CD4-positive, alpha-beta T cell treated with Interleukin-17A for 1 hour (primary cell): ENCODE measurements at places on chromosomes 6 and 20.

DNA sequence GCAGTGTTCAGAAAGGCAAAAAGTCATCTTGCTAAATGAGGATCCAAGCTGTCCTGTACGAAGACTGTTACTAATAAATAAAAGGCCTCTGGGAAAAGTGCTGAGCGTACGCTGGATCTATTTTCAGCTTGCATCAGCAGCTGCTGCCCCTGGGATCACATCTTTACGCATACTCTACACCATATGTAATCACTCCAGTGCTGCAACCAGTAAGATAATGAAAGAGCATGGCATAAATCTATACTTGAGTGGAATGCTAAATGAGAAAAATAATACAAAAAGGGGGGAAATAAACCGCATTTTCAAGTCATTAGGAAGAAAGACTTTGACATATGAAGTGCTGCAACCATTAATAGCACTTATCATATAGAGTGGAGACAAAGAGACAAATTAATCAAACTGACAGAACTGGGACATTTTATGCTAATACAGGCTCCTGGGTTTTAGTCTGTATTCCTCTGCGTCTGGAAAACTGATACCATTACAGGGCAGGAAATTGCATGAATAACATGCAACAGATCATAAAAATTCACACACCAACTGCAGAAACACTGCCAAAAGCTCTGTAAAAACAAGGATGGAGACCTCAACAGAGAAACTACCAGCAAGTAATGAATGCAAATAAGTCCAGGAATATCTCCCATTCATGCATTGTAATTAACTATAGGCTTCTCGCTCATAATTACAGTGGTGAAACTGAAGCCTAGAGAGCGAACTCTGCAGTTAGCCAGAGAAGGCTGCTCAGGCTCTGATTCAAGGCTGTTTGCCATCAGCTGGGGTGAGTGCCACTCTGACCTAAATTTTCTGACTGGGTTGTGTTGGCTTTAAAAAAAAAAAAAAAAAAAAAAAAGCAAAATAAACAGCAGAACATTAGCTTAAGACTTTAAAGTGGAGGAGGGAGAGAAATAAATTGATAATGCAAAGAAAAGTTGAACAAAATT is 83.8 kb downstream of the GJA10 start:
- DNase-seq, result no peak

- no peak for DNase-seq
Measured at GRCh38 chr6:53792973-53793317, 1.9 kb upstream of the LRRC1 start.

DNA sequence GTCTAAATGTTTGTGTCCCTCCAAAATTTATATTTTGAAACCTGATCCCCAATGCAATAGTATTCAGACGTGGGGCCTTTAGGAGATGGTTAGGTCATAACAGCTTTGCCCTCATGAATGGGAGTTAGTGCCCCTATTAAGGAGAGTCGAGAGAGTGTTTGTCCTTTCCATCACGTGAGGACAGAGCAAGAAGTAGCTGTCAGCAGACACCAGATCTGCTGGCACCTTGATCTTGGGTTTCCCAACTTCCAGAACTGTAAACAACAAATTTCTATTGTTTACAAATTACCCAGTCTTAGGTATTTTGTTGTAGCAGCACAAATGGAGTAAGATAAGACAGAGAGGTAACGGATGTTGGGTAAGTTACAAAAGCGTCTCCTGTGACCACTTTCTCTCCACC is 46.6 kb downstream of the FAM50B start:
- no peak for DNase-seq

DNA sequence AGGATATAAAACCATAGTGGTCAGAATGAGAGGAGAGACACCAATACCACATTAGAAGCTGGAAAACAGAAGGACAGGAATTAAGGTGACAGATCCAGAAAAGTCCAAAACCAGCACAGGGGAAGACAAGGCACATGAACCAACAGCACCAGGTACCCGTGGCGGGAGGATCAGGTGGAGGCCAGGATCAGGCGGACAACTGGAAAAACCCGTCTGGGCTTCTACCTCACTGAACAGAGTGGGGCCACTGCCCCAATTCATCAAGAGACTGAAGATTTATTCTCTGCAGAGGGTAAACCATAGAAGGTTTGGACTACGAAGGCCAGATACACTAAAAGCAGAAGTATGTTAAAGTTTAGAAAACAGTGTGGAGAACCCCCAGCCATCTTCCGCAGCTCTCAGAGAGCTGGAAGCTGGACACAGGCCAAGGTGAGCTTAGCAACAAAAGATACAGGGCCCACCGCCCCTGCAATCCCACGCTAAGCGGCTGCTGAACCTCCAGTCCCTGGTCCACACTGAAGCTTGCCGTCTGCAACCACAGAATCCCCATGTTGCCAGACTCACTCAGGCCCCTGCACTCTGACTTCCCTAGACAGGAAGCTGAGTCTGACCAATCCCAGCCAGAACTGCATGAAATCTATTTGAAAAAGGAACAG is 29.9 kb downstream of the ABHD12 start:
- no peak for DNase-seq

- DNase-seq, result no peak
Measured at GRCh38 chr6:137637121-137637520, 142.9 kb upstream of the OLIG3 start.

DNA sequence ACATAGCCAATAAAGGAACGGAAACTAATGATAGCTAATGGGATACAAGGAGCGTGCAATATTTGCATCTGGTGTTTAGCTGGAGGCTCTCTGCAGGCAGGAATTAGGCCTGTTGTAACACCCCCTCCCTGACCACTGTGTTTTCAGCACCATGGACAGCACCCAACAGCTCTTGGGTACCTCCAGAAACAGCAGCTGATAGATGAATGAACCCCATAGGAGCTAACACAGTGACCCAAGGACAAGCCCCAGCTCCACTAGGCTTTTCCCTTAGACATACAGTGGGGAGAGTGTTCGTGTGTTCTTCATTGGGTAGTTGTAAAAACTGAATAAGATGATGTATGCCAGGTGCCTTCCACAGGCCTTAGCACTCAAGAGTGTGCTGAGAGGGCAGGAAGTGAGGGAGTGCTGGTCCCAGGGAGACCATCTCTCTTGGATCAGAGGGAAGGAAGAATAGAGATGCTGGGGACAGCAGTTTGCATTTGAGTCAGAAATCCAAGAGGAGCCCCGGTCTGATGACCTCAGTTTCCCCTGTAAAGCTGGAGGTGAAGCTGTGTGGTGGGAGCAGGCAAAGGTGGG is 161.3 kb downstream of the PHACTR3 start:
- DNase-seq, result peak; percentile 5

- no peak for DNase-seq
Measured at GRCh38 chr6:150767571-150768018, 97.9 kb upstream of the MTHFD1L start.

DNA sequence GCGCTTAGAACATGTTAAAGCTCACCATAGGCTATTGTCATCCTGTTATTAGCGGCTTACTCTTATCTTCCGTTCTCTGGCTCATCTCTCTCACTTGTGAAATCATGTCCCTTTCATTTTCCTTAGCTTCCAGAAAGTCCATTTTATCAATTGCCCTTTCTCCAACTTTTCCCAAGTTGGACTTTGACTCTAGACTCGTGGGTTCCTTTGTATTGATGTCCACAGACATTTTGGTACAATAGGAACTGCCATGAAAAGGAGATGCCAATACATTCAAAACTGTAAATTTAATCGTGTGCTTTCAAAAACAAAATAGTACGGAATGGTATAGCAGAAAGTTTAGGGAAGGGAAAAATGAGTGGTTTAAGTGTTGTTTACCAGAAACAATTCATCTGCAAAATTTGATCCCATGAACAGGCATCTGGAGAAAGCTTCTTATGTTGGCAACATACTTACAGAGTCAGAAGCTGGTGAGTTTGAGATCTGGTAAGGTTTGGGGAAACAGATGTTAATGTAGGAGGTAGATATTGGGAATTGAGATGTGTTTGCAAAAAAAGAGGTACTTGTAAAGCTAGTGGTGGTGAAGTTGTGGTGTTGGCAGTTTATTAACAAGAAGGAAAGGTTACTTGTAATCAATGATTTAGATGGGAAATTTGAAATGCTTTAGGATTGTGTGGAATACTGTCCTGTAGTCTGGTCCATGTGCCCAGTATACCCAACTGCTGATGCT is 10.2 kb upstream of the HIVEP1 start:
- DNase-seq, result no peak

- DNase-seq, result no peak
Measured at GRCh38 chr6:39785281-39785680, 6.9 kb upstream of the DAAM2 start.

DNA sequence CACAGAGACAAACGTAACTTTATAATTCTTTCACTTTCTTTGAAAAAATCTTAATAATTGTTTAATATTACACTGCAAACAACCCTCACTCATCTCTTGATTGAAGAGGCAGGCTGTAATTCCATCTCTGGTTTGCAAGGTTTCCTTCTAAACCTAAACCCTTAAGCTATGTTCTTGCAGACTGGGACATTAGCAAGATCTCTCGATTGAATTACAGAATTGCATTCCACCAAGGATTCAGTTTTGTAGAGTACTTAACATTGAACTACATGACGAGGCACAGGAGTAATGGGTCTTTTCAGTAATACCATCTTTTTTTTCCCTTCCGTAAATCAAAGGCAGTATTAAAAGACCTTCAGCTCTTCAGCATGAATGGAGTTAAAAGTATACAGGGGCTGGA is 111.6 kb upstream of the EEF1E1 start:
- DNase-seq, result no peak

DNA sequence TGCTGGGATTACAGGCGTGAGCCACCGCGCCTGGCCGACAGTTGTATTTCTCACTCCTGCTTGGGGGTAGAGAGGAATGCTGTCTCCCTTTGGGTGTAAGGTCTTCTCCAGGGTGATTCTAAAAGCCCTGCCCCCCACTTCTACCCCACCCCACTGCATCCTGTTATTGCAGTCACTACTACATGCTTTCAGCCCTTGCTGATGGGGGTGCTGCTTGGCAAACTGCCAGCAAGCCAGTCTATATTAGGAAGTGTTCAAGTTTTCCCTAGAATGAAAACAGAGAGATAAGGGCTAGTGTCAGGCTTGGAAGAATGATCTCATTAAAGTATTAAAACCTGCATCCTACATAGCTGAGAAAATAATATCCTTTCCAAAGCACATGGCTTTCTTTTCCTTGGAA is 31.3 kb downstream of the TTI1 start:
- no peak for DNase-seq

- DNase-seq, result no peak
Measured at GRCh38 chr6:148471624-148472159, 129.1 kb downstream of the SASH1 start.

- no peak for DNase-seq
Measured at GRCh38 chr6:46850792-46851191, 57.6 kb downstream of the MEP1A start.

DNA sequence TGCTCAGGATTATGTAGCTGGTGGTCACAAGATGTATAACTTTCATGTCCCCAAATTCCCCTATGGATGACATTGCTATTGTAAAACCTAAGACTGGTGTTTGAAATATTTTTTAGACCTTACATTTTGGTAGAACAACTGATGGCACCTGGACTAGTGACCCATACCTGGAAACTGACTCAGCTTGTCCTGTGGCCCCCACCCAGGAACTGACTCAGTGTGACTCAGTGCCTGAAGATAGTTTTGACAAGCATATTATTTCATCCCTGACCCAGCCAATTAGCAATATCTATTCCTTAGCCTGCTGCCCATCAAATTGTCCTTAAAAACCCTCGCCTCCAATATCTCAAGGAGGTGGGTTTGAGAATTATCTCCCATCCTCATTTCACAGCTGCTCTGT is 90.9 kb upstream of the GRIK2 start:
- no peak for DNase-seq

DNA sequence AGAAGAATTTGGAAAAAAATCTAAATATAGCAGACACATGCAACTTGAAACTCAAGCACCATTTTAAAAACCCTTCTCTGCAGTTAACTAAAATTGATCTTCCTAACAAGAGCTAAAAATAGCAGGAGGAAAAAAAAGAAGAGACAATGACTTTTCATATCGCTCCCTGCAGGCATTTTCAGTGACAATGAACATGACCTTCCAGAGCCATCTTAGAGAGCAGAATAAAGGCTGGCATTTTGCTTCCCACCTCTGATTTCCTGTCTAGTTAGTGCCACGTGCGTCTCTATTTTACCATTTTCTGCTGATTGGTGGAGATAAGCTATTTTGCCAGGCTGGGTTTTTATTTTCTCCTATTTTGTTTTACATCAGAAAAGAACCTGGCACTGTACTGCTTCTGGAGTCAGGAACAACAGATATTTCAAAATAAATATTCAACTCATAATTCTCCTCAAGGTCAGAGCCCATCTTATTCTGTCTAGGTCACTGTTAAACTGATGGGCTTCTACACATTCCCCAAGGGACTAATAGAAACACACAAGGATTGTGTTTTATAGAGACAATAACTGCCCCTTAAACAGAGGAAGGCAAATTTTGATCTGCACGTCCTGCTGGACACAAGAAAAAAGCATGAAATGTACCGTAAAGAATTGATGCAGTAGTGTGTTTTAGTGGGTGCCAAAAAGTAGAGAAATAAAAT is 70.2 kb upstream of the ENPP5 start:
- DNase-seq, result no peak

DNA sequence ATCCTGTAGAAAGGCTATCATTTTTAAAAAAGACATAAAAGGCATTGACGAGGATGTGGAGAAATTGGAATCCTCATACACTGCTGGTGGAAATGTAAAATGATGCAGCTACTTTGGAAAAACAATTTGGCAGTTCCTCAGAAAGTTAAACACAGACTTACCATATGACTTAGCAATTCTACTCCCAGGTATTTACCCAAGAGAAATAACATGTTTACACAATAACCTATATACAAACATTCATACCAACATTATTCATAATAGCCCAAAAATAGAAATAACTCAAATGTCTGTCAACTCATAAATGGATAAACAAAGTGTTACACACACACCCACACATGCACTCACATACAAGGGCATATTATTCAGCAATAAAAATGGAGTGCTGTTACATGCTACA is 23.4 kb upstream of the CEP85L start:
- DNase-seq, result no peak

- DNase-seq, result peak; percentile 53
Measured at GRCh38 chr6:89944826-89945407, 50.6 kb downstream of the GJA10 start.

GRCh38 chr6:39055661-39056060 is 7.1 kb downstream of the GLP1R start:
- DNase-seq, result no peak

- DNase-seq, result no peak
Measured at GRCh38 chr6:74096329-74096728, 400.3 kb downstream of the CD109 start.

DNA sequence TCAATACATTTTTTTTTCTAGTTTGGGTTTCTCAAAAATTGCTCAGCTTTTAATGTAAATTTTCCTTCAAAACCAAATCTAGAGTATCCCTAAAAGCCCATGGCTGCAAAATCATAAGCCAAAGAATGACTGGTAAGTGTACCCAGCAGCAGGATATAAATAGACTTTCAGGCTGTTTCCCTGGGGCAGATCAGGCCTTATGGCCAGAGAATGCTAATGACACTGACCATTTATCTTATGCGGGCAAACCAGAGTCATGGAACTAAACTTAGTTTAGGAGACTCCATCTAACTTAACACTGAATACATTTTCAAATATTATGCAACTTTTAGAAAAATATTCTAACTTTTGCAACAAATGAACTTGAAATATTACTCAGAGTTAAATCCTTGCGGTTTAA is 7.4 kb downstream of the OSER1 start:
- DNase-seq, result no peak

GRCh38 chr6:129695373-129696027 is 14.5 kb downstream of the ARHGAP18 start:
- DNase-seq, result peak; percentile 13
